Kidney capillary endothelial cell (primary cell): ENCODE measurements at places on chromosomes 7 and 10.
A peak's percentile ranks its signal among the peaks of the same experiment; 100 is the strongest.

GRCh38 chr7:128450409-128450808 is 5.3 kb upstream of the HILPDA start:
- DNase-seq: no peak

GRCh38 chr7:155380976-155381851 is 76.7 kb upstream of the EN2 start:
- DNase-seq: no peak

DNA sequence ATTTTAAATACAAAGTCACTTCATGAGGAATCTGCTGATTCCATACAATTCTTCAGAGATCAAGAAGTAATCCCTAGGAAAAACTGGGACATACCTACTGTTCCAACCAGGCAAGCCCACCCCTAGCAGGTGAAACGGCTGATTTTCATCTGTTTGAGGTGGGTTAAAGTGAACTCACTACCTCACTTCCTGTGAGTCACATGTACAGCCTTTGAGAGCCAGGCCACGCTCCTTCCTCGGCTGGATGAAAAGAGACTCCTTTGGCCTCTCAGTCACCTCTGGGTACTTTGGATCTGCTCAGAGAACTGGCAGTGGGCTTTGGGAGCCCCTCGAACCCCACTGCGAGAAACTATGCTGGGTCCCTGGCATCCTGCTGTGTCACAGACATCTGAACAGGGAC is 68.2 kb downstream of the CHST15 start:
- peak; percentile 40 for DNase-seq

- DNase-seq: no peak
These were observed 22.4 kb downstream of the KCNH2 start for GRCh38 chr7:150955519-150956394.

GRCh38 chr7:20151708-20152456 is 65.3 kb downstream of the MACC1 start:
- no peak for DNase-seq

DNA sequence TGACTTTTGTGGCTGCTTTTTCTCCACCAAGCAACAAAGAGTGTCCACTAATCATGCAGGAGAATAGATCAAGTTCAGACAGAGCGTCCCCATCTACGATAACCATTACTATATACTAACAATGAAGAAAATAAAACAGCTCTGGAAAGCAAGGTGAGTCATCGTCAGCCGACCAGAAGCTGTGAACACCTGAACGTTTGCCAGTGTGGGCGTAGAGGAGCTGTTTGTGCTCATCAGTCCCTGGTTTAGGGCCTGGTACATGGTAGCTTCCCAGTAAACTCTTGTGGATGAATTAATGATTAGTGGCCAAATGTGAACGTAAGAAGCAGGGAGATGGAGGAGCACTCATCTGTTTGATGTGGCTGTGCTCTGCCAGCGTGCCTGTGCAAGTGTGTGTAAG is 180.7 kb downstream of the EVX1 start:
- no peak for DNase-seq

DNA sequence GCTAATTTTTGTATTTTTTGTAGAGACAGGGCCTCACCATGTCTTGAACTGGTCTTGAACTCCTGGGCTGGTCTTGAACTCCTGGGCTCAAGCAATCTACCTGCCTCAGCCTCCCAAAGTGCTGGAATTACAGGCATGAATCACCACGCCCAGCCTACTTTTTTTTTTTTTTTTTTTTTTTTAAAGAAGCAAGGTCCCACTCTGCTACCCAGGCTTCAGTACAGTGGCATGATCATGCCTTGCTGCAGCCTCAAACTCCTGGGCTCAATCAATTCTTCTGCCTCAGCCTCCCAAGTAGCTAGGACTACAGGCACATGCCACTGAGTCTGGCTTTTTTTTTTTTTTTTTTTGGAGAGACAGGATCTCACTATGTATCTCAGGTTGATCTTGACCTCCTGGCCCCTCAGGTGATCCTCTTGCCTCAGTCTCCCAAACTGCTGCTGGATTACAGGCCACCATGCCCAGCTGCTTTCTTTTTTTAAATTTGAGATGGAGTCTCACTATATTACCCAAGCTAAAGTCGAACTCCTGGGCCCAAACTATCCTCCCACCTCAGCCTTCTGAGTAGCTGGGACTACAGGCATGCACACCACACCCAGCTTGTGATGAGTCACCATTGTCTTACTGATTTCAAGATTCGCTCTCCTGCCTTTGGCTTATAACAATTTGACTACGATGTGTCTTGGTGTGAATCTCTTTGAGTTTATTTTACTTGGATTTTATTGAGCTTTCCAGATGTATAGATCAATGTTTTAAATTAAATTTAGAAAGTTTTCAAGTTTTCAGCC is 9.0 kb downstream of the RPEL1 start:
- DNase-seq: no peak

DNA sequence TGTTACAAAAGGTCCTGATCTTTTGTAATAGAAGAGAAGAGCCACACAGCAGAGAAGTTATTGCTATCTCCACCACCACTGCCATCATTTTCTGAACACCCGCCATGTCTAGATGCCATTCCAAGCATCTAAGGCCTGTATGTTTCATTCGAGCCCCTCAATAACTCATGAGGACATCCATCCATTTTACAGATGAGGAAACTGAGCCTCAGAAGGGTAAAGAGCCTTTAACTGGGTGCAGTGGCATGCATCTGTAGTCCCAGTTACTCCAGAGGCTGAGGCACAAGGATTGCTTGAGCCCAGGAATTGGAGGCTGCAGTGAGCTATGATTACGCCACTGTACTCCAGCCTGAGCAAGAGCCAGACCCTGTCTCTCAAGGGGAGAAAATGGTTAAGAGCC is 39.3 kb downstream of the UBE2H start:
- no peak for DNase-seq

GRCh38 chr7:30562498-30562897 is 32.2 kb upstream of the GARS1 start:
- no peak for DNase-seq

DNA sequence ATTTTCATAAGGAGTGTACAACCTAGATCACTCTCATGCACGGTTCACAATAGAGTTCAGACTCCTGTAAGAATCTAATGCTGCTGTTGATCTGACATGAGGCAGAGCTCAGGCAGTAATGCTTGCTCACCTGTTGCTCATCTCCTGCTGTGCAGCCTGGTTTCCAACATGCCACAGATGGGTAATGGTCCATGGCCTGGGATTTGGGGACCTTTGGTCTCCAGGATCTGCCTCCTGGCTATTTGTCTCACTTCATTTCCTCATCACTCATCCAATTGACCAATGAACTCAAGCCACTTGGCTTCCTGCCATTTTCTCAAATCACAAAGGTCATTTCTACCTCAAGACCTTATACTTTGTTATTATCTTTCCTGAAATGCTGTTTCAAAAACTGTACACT is 786.1 kb downstream of the ANKRD7 start:
- no peak for DNase-seq

DNA sequence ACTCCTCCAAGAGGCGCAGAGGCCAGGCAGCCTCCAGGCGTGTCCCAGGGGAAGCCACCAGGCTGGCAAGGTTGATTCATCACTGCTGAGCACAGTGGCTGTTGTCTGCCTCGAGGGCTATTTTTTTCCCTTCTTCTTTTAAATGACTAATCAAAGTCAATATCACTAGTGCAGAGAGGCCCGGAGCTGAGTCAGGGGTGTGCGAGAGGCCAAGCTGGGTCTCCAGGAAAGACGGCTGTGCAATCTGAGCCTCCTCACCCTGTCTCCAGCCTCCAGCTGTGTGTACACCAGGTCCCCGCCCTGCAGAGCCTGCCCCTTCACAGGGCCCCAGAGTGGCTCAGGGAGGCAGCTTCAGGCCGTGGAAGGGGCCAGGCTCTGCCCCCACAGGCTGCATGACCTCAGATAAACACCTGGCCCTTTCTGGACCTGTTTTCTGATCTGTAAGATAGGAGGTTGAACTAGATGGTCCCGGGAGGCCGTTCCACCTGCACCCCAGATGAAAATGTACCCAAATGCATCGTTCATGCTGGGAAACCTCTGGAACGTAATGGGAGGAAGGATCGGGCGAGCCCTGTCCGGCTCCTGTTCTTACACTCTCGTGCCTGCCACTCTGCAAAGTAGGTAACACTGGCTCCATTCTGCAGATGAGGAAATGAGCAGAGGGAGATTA is 3.7 kb downstream of the STX1A start:
- peak; percentile 94 for DNase-seq

GRCh38 chr10:30422151-30422695 is 11.8 kb upstream of the MAP3K8 start:
- no peak for DNase-seq

DNA sequence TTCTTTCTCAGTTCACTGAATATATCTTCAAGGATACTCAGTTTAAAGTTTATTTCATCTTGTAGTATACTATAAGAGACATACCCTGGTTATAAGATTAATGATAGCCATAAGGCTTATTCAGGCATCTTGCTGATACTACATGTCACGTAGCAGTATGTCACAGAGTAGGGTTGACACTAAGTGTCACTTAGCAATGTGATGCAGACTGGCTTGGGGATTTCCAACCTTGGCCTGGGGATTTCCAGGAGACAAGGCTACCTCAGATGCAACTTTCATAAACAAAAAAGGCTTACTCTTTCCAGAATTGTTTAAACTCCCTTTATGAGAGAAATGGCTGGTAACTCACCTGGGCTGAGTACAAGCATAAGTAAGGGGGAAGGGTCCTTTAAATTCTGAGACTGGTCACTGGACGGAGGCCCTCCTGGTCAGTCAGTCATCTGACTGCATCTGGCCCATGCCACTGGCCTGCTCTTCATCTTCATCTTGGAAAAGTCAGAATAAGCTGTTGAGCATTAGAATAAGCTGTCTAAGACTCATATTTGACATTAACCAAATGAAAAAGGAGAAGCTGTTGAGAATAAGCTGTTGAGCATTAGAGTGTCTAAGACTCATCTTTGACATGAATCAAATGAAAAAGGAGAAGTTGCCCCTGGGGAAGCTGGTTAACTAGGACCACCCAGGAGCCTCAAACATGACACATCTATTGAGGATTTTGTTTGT is 9.5 kb downstream of the SLC13A1 start:
- no peak for DNase-seq

GRCh38 chr10:24113901-24114300 is 95.0 kb upstream of the KIAA1217 start:
- no peak for DNase-seq

GRCh38 chr7:100374601-100375000 is 1.3 kb downstream of the PILRA start:
- DNase-seq: no peak

- no peak for DNase-seq
These were observed 1.5 kb upstream of the MEST start for GRCh38 chr7:130490311-130490791.

DNA sequence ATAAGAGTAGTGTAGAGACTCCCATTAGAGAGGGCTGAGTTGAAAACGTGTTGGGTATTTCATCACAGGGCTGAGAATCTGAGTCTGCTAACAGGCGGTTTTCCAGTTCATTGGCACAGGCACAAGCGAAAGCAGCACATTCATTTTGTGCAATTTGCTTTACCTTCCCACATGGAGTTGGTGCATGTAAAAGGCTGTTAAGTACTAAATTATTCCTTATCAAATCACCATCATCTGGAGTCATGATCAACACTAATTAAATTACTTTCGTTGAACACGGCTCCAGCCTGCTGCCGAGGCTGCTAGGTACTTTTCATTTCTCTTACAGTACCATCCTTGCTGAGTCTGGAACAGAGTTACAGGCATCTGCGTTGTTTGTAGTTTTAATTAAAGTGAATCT is 43.8 kb downstream of the ETV1 start:
- no peak for DNase-seq

DNA sequence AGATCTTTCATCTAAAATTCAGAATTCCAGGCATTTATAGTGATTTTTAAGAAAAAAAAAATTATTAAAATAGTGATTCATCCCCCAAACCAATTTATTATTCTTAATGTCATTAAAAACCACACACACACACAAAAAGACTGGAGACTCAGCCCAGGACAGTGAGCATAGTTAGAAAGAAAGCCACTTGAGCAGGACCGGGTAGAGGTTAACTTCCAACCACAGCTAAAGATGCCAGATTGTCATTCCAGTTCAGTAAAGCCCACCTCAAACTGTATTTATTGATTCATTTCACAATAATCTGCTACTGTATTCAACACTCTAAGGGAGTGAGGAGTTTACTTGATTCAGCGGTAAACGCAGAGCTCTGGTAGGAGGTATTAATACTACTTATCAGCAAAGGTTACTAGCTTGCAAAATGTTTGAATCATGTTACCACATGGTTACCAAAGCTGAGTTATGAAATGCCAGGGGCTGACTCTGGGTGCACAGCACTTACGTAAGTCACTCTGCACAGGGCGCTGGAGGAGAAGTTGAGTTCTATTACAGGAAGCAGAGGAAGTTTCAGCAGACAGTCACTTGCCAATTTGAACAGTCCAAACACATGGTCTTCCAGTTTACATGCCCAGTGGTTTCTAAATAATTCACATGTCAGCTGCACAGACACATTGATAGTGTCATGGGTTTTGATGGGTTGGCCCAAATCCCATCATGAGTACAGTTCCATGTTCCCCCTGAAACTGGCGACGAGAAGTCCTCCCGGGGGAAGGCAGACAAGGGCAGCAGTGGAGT is 64.6 kb downstream of the KLF6 start:
- DNase-seq: no peak

GRCh38 chr10:78415111-78415510 is 381.4 kb downstream of the RPS24 start:
- no peak for DNase-seq

- DNase-seq: no peak
These were observed 231.2 kb downstream of the SNX13 start for GRCh38 chr7:17709127-17709526.
